ENCODE measurements at places on chromosomes 5 and 9.

- no peak for DNase-seq
Measured at GRCh38 chr9:75051285-75051684, 23.2 kb upstream of the CARNMT1 start.

- peak; percentile 12 for DNase-seq
Measured at GRCh38 chr5:54249210-54250028, 61.0 kb downstream of the ARL15 start.

- no peak for DNase-seq
Measured at GRCh38 chr5:30104872-30105596, 1088.5 kb upstream of the CDH6 start.

DNA sequence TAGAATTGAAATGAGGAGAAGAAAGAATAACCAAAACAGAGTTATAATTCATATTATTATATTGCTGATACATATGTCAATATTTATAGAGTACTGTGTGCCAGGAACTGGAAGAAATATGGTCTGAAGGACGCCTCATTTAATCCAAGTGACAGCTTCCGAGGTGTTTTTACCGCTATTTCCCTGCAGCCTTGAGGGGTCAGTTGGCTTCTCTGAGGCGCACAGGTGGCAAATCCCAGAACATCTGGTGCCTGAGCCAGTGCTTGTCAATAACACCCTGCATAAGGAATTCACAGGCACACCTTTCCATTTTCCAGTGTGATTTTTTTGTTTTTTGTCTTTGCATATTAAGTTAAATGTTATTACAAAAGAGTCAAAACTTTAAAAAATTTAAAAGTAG is 43.3 kb upstream of the CTSL start:
- DNase-seq: no peak

- DNase-seq: no peak
Measured at GRCh38 chr9:113997610-113998009, 80.5 kb downstream of the AMBP start.
